ENCODE measurements at places on chromosomes 11 and 22.
A peak's percentile ranks its signal among the peaks of the same experiment; 100 is the strongest.

DNA sequence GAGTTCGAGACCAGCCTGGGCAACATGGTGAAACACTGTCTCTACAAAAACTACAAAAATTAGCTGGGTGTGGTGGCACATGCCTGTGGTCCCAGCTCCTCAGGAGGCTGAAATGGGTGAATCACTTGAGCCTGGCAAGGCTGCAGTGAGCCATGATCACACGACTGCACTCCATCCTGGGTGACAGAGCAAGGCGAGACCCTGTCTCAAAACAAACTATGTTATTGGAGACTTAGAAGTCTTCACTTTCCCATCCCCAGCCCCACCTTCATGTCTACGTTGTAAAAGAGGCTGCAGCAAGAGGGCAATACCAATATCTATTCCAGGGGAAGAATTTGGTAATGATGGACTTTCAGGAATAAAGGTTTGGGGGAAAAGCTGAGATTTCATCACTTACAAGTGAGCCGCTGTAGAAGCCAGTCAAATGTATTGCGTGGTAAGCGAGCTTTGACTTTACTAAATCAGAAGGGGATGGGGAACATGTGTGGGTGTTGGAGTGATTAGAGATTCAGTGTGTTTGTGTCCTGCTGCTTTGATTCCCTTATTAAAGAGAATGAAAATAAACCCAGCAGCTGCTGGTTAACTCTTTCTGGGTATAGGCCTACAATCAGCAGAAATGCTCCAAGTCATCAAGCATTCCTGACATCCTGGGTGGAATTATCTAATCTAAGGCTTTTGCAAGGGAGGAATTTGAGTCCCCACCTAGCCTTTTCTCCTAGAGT lies 53.7 kb downstream of the UBASH3B start:
- DNase-seq, result no peak

GRCh38 chr11:96337541-96338431 lies 5.2 kb downstream of the MAML2 start:
- DNase-seq, result no peak

GRCh38 chr11:16814410-16815046 lies 76.1 kb downstream of the C11orf58 start:
- no peak for DNase-seq

- peak; percentile 84 for DNase-seq
Measured at GRCh38 chr11:75557666-75558494, 4.2 kb upstream of the SERPINH1 start.

GRCh38 chr11:103007521-103007920 lies 52.0 kb upstream of the MMP13 start:
- no peak for DNase-seq

GRCh38 chr11:12494699-12495098 lies 117.3 kb downstream of the PARVA start:
- no peak for DNase-seq

DNA sequence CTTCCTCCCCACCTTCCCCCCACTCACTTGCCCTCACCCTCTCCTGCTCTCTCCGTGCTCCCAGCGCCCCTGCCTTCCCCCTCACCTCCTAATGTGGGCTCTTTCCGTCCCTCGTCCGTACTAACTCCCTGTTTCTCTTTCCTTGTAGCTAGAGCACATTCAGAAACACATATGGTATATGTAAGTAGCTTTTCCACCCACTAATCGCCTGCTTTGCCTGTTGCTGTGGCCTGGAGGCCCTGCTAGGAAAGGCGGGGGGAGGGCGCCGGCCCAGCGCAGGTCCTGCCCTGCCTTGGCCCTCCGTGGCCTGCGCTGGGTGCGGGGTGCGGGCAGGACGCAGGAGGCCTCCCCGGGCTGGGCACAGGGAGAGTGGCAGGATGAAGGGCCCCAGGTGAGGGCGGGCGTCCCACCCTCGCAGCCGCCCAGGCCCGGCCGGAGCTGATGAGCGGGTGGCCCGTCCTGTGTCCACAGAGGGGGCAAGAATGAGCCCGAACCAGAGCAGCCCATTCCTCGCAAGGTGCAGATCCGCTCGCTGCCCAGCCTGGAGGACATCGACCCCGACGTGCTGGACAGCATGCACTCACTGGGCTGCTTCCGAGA lies 41.7 kb downstream of the MOB2 start:
- DNase-seq, result no peak

DNA sequence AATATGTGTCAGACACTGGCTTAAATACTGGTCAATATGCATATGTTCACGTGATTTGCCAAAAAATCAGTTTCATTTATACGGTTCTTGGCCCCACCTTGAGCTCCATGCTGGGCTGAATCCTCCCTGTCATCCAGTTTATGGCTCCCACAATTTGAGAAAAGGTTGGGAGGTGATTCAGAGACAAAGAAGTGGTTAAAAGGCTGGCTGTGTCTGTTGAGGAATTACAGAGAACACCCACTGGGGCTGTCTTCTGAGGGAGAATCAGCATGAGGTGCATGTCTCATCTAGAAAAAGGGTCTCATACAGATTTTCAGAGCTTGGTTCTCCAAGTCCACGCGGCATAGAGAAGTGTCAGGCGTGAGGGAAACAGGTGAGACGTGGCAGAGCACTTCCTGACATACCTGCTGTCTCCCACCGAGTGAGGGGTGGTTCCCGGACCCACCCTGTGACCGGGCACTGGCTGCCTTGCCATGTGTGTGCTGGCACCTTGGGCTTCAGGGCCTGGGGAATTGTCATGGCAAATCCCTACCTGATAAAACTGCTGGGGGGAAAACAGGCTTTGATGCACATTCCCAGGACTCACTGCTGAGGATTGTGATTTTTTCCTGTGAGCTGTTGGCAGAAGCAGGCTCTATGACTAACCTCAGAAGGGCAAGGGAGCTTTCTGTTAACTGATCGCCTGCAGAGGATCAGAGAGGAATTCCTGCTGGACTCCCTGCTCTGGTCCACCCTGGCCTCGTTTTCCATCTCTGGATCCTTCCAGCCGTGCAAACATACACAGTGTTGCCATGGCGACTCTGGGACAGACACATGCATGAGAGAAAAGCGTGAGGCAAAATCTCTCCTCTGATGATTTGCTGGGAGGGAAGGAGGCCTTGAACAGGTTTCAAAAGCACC lies 223.6 kb downstream of the ADAMTS15 start:
- peak; percentile 79 for DNase-seq

- DNase-seq, result no peak
Measured at GRCh38 chr22:22103078-22103875, 120.7 kb upstream of the TOP3B start.

DNA sequence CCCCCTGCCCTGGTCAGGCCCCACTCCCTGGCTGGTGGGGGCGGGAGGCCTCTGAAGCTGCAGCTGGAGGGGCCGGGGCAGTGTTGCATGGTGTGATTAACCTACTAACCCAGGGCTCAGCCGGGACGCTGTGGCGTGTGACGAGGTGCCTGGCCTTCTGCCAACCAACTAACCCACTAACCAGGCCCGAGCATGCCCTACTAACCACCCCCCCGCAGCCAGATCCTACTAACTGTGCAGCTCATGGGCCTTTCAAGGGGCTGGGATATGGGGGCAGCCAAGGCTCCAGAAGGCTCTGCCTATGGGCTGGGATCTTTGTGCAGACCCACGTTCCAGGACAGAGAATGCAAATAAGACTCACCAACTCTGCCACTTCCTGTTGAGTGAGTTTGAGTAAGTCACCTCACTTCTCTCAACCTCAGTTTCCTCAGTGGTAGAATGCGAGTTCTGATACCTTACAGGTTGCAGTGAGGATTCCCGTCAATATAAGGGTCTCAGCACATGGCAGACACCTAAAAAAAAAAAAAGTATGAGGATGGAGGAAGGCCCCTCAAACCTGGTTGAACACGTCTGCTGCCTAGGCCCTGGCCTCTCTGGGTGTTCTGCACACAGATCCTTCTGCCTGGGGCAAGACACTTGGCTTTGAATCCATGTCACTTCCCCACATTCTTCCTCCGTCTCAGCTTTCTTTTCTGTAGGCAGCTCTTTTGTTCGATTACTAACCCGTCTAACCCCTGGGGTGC lies 14.1 kb downstream of the MIAT start:
- DNase-seq, result peak; percentile 29

DNA sequence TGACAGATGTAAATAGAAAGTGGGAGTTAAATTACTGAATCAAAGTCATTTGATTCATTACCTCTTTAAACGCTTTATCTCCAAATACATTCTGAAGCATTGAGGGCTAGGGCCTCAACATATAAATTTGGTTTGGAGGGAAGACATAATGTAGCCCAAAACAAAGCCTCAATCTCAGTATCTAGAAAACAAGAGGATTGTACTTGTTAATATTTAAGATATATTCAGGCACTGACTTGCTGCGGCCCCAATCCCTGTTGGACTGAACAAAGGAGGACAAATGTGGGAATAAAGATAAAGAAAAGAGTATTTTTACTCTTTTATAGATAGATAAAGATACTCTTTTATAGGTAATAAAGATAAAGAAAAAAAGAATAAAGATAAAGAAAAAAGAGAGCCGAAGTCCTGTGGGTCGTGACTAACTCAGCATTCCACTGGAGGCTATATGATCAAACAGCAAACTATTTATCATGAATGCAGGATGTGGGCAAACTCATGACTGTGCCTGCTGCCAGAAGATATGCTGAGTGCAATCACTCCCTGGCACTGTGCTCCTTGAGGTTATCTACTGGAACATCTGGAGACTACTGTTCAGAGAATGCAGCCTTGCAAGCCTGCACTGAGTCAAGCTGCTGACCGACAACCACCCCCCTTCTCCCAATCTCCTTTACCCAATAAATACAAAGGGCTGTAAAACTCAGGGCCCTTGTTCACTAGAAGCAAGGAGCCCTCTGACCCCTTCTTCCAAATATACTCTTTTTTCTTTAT lies 6.9 kb downstream of the OR10V1 start:
- DNase-seq, result no peak

DNA sequence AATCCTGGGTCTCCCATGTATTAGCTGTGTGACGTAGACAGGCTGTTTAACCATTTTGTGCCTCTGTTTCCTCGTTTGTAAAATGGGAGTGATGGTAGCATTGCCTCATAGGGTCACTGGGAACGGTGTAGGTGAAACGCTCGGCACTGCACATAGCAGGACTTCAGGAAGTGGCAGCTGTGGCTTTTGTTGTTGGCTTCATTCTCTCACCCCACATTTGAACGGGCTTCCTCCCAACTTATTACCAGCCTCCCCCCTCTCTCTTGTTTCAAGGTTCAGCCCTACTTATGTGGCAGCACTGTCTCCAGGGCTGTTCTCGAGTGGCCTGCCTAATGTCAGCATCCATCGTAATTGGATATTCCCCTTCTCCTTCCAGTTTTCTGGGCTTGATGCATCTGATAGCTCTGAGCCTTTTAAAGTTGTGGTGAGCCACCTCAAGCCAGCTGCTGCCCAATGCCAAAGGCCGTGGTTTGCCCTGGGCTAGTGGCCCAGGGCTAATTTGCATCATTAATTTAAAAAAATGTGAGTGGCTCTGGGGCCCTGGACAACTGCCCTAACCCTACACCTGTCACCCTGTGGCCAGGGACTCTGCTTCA lies 217.8 kb upstream of the TBCEL start:
- no peak for DNase-seq

DNA sequence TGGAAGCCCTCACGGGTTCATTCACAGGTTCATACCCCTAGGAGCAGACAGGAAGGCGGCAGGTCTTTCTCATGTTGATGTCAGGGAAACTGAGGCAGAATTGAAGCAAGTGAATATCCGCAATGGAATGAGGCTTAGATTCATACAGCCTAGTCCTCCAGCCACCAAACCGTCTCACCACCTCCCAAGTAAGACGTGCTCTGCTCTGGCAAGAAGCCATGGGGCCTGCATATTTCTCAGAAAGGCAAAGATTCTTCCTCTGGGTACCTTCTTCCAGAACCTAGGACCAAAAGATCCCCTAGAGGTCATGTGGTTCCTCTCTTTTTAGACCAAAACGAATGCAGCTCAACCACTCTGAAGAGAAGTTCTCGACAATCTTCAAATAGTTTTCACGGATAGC lies 1.7 kb downstream of the AP1B1 start:
- no peak for DNase-seq

- no peak for DNase-seq
Measured at GRCh38 chr22:46650078-46650810, 30.1 kb downstream of the GRAMD4 start.

- DNase-seq, result no peak
Measured at GRCh38 chr22:21702700-21703683, 32.6 kb downstream of the YPEL1 start.

- DNase-seq, result no peak
Measured at GRCh38 chr22:46422896-46423295, 87.4 kb downstream of the TRMU start.

DNA sequence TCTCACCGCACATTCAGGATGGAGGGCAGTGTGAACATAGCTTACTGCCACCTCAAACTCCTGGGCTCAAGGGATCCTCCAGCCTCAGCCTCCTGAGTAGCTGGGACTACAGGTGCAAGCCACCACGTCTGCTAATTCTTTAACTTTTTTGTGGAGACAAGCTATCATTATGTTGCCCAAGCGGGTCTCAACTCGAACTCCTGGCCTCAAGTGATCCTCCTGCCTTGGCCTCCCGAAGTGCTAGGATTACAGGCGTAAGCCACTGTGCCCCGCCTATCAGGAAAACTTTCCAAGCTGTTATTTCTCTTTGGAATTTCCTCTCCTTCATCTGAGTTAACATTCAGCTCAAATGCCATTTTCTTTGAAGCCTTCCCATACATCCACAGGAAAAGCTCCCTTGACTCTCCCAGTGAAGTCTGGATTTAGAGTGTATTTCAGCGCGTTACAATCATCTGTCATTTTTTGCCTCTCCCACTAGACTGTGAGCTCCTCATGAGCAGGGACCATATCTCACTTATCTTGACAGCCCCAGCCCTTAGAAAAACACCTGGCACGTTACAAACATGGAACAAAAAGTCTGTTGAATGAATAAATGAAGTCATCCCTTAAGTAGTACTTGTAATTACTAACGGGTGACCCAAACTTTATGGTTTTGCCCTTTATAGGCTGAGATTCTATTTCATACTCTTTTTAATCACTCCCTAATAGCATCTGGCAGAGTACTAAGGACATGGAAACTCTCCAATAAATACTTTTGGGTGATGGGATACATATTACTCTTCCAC lies 2.2 kb downstream of the MRTFA start:
- DNase-seq, result no peak

- DNase-seq, result peak; percentile 82
Measured at GRCh38 chr11:65560555-65561418, 2.6 kb upstream of the LTBP3 start.

GRCh38 chr11:17612221-17613188 lies 65.4 kb downstream of the OTOG start:
- DNase-seq, result no peak

DNA sequence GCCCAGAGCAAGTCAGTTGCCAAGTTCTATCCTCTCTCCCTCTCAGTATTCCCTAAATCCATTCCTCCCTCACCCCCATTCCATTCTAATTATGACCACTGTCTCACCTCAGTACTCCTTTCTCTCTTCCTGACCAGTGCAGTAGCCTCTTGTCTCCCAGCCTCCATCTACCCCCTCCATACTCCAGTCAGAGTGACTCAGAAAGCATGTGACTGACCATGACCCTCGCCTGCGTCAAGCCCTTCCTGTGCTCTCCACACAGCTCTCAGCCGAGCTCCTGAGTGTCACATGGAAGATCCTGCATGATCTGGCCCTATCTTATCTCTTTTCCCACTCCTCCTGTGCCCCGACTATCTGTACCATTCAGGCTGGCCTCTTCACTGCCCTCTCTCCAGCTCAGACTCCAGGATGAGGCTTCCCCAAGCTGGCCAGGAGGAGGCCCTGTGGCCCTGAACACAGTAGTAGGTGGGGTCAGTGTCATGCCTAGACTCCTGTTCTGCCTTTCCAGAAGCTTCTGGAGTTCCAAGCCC lies 42.6 kb downstream of the NEU3 start:
- DNase-seq, result no peak
